ENCODE measurements at places on chromosomes 13 and 19.

- DNase-seq: no peak
Observed at GRCh38 chr13:27982361-27982760, 6.1 kb downstream of the URAD start.

DNA sequence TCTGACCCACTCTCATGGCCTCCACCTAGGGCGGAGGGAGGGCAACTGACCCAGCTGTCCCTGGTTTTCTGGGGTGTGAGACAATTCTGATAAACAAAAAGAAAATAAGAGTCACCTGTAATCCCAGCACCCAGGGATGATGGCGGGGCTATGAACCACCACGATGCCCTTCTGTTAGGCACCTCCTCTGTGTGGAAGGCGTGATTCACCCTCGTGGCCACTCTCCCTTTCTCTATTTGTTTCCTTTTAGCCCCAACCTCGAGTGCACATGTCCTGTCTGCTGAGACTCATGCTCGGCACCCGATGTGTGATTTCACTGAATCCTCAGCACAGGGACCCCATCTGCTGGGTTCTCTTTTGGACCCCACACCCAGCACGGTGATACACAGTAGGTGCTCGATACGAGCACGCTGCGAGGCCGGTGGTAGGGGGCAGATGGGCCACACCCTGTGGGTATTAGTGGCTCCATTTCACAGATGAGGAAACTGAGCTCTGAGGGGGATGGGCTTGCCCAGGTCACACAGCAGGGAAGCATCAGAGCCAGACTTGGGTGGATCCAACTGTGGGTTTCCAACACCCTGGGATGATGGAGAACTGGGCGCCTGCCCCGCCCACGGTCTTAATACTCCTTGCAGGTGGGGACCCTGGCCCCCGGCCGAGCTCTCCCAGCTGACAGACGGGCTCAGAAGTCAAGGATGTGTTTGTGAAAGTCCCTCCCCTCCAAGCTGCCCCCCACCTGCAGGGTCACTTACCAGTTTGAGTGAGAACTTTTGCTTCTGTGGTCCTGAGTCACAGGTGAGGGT, 24.9 kb downstream of the VRK3 start:
- DNase-seq: no peak

- no peak for DNase-seq
Observed at GRCh38 chr19:1855828-1856255, 7.5 kb downstream of the KLF16 start.

- no peak for DNase-seq
Observed at GRCh38 chr19:47497050-47497766, 13.2 kb upstream of the KPTN start.

- DNase-seq: no peak
Observed at GRCh38 chr13:50690006-50690405, 153.5 kb downstream of the DLEU7 start.

- no peak for DNase-seq
Observed at GRCh38 chr13:55554741-55555140, 1586.0 kb upstream of the PRR20A start.

DNA sequence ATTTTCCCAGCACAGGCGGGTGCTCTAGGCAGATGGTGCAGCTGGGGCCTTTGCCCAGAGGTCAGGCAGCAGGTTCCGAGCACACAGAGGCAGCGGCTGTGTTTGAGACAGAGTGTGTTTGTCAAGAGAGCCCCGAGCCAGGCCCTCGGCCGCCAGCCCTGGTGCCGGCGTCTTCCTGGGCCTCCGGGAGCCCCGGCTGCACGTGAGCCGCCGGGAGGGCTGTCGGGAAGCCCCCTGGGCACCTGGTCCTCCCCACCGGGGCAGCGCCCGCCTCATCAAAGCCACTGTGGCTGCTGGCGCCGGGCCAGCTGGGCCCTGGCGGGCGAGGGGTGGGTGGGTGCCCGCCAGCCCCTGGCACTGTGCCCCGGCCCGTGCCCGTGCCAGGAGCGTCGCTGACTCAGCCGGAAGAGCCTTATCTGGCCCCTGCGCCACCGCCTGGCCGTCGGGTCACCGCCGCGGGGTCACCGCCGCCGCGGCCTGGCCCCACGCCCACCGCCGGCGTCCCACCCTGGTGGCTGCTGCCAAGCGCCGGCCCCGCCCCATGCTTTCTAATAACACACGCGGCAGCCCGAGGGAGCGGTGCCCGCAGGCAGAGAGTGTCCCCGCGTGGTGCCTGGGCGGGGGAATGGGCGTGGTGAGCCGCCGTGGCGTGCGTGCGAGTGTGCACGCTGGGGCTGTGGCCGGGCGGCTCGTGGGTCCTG, 14.9 kb downstream of the ARID3A start:
- no peak for DNase-seq

GRCh38 chr19:32998722-32999121, 26.7 kb downstream of the FAAP24 start:
- DNase-seq: no peak

All from NCI-H187 (cell line).